Fibroblast of mammary gland (primary cell): ENCODE measurements at places on chromosomes 1 and 21.

DNA sequence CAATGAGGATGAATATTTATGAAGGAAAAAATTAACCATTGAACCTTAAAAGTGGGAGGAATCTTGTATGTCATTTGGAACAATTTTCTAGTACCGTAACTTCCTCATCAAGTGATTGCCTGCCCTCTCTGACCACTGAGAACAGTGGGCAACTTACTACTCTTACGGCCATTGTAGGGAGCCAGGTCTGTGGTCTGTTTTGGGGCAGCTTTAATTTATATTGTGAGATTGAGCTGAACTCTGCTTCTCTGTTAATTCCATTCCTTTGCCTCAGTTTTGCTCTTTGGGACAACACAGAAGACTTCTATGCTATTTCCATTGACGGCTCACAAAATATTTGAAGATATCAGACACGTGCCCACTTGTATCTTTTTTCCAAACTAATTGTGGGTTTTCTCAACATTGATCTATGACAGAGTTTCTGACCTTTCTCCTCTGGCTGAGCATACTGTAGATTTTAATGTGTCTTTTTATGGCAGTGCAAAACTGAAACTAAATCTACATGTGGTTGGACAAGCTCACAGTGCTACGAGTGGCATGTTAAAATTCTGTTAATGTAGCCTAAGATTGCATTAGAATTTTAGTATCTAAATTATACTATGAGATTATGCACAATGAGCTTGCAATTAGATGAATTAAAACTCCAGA, 27.8 kb upstream of the ZNF281 start:
- peak; percentile 40 for DNase-seq

- peak; percentile 56 for DNase-seq
These were observed 267.7 kb downstream of the AKT3 start for GRCh38 chr1:243582326-243582725.

- DNase-seq: peak; percentile 40
These were observed 8.6 kb downstream of the FMOD start for GRCh38 chr1:203342192-203342940.

DNA sequence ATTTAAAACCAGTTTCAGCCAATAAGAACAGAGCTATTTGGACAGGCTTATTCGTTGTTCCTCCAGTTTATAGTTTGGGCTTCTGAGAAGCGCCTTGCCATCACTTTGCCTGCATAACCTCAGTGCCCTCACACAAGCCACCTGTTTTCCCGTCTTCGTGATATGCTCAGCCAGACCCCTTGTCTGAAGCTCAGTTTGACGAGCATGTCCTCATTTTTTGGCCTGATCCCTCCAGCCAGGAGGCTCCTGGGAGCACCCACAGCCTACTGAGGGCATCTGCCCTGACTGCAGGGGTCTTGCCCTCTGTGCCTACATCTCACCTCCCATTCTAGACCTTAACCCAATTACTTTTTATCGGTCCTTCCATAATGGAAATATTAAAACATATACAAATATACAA, 95.3 kb downstream of the ADARB1 start:
- DNase-seq: no peak

GRCh38 chr1:31765516-31765915, 1.4 kb upstream of the ADGRB2 start:
- no peak for DNase-seq

- no peak for DNase-seq
These were observed 17.3 kb downstream of the CRYBG2 start for GRCh38 chr1:26336477-26337205.

- no peak for DNase-seq
These were observed 1.3 kb downstream of the MEF2D start for GRCh38 chr1:156499194-156499841.

DNA sequence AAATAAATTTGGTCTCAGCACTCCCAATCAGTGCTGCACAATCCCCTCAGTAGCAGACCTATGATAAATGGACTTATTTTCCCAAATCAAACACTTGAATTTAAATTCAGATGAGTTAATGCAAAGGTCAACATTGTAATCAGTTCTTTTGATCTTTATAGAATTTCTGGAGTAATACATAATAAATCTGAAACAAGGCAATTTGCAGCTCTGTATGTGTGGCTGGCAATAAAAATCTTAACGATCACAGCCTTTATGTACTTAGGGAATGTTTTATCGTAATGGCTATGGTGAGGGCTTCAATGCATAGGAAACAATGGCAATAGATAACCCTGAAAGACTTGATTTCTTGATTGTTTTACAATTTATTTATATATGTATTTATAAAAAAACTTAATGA, 91.4 kb downstream of the GPATCH2 start:
- DNase-seq: no peak

GRCh38 chr1:165647517-165647916, 16.5 kb downstream of the MGST3 start:
- DNase-seq: no peak

GRCh38 chr1:21956720-21957552, 19.8 kb upstream of the HSPG2 start:
- peak; percentile 45 for DNase-seq

GRCh38 chr1:224495866-224496265, 61.3 kb upstream of the WDR26 start:
- no peak for DNase-seq

GRCh38 chr1:55064071-55064581, 24.8 kb downstream of the PCSK9 start:
- DNase-seq: no peak

DNA sequence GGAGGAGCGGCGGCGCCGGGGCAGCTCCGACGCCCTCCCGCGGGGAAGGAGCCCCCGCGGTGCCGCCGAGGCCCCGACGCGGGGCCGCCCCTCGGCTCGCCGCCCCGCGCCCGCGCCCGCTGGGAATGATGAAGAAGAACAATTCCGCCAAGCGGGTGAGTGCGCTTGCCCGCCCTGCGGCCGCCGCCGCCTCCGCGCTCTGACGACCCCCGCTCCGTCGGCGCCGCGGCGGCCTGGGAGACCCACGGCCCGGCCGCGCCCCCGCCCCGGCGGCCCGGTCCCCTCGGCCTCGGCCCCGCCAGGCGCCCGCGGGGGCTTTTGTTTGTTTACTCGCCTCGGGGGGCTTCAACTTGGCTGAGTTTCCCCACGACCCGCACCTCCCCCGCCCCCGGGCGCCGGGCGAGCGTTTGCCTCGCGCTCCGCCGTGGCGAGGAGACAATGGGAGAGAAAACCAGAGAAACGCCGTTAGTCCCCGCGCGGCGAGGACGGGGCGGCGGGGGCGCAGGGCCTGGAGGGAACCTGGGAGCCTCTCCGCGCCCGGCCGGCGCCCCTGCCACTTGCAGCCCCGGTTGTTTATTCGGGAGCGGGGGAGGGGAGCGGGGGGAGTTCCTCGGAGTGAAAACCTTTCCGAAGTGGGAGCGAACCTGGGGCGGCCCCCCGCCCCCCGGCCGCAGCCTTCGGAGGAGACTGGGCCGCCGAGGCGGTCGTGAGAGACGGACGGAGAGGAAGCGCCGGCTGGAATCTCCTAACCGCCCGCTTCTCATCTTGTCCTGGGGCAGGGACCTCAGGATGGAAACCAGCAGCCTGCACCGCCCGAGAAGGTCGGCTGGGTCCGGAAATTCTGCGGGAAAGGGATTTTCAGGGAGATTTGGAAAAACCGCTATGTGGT, 661 bp downstream of the PLEKHO1 start:
- no peak for DNase-seq

GRCh38 chr1:151370211-151370911, 2.1 kb downstream of the SELENBP1 start:
- DNase-seq: no peak

DNA sequence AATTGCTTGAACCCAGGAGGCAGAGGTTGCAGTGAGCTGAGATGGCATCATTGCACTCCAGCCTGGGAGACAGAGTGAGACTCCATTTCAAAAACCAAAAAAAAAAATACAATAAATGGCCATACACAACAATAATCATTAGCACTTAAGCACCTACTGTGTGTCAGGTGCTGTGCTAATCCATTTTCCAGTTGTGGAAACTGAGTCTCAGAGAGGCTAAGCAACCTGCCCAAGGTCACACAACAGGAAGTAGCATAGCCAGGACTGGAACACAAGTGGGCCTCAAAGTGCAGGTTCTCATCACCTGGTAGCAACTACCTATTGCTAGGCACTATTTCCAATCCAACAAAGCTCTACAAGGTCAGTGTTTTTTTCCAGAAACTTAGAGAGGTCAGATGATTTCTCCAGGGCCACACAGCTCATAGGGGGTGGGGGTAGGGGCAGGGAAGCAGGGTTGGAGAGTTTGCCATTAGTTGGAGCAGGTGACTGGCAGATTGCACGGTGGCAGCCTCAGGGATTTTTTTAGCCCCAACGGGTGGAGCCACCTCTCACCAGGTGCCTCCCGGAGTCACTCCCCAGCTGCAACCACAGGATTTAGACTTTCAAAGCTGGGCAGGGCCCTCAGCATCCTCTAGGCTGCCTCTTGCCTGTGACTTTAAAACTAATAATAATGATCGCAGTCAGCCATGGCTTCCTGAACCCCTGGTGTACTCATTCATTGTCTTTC, 52.5 kb upstream of the ID3 start:
- no peak for DNase-seq

DNA sequence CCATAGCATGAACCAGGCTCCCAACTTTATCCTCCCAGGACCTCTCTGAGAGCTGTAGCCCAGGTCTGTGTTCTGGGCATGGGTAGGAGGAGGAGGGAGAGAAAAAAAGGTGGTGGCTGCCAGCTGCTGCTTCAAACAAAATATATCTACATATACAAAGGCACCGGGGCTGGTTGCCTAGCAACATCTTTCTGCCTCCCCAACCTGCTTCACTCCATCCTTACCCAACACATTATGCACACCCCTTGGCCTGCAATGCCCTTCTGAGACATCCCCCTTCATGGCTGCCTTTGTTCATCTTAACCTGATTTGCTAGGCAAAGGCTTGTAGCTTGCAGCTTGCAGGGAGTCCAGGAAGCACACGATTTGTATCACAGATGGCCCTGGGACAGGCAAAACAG, 27.2 kb upstream of the ATP1A1 start:
- no peak for DNase-seq

DNA sequence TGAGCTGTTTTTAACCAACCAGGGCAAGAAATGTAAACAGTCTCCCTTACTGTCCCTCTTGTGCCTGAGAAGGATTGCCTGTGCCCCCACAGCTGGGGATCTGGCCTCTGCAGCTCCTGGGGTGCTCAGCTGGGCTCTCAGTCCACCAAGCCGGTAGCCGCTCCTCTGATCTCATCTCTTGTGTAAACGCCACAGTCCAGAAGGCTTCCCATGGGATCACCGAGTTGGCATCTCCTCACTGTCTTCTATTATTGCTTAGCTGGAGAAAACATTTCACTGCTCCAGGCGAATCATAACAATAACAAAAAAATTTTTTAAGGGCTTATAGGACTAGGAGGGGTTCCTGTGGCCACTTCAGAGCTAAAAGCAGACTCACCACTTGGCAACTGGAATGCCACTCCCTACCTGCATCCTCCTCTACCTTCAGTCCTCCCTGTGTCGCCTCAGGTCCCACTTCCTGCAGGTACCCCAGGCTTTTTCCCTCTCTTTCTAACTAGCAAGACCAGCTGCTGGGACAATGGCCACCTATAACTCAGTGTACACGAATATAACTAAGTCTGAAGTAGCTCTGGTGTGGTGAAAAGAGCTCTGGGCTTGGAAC, 75.8 kb downstream of the ATP1A1 start:
- DNase-seq: peak; percentile 58

GRCh38 chr1:180837020-180837419, 75.7 kb upstream of the KIAA1614 start:
- no peak for DNase-seq

GRCh38 chr1:88897070-88897730, 5.8 kb upstream of the GTF2B start:
- DNase-seq: no peak

- DNase-seq: no peak
These were observed 2.9 kb upstream of the CSRP1 start for GRCh38 chr1:201509601-201510374.

DNA sequence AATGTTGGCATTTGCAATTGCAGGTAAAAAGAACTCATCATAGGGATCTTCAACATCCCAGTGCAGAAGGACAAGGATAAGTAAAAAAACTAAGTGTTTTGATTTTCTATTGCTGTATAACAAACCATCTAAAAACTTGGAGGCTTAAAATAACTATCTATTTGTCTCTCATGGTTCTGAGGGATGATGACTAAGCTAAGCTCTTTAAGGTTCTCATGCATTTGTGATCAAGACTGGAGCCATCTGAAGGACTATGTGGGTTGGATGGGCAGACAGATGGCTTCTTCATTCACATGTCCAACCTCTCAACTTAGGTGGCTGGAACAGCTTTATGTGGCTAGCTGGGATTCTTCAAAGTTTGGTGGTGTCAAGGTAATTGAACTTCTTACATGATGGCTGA, 51.5 kb downstream of the RPL5 start:
- no peak for DNase-seq

- peak; percentile 67 for DNase-seq
These were observed 15.0 kb upstream of the SARS1 start for GRCh38 chr1:109198745-109199144.

DNA sequence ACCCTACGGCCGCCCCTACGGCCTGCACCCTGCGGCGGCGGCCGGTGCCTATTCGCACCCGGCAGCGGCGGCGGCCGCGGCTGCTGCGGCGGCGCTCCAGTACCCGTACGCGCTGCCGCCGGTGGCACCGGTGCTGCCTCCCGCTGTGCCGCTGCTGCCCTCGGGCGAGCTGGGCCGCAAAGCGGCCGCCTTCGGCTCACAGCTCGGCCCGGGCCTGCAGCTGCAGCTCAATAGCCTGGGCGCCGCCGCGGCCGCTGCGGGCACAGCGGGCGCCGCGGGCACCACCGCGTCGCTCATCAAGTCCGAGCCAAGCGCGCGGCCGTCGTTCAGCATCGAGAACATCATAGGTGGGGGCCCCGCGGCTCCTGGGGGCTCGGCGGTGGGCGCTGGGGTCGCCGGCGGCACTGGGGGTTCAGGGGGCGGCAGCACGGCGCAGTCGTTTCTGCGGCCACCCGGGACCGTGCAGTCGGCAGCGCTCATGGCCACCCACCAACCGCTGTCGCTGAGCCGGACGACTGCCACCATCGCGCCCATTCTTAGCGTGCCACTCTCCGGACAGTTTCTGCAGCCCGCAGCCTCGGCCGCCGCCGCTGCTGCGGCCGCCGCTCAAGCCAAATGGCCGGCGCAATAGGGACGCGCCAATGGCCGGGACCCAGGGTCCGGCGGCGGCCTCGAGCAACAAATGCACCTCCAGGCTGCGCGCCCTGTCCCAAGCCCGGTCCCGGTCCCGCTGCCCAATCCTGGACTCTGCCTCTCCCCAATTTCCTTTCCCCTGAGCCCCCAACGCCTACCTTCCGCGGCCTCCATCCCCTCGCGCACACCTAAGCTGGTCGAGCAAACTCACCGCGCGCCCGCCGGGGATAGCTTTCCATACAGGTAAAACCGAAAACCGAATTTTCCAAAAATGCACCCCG, 1.8 kb downstream of the FOXD3 start:
- no peak for DNase-seq

- peak; percentile 60 for DNase-seq
These were observed 50.2 kb upstream of the TSHB start for GRCh38 chr1:114979278-114979891.

DNA sequence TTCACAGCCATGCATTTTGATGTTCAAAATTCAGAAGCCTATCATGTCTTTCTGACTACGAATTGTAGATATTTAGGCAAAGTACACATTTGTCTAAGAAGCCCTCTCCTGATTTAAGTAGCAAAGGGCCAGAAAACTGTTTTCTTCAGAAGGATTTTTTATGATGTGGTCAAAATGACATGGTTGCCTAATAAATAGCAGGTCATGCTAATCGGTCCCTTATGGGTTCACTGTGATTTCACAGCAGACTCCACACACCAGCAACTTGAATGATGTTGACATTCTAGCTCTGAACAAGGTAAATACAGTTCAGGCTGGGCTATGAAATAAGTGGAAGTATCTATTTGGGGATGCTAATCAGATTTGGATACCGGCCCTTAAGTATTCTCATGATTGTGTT, 178.7 kb upstream of the DPYD start:
- peak; percentile 51 for DNase-seq

- DNase-seq: peak; percentile 89
These were observed 4.9 kb upstream of the B4GALT3 start for GRCh38 chr1:161182214-161182613.
